Right lung (tissue), 10 donors: ENCODE measurements at places on chromosomes 2 and 18. TPM values are rescaled to one million over a fixed set of nuclear protein-coding genes. Genes with fewer than 3 reads are reported as not detected.

The MROH2A gene
- 0.59 TPM for polyA plus RNA-seq

The FBLN7 gene
- 11.8 TPM for polyA plus RNA-seq

The CFAP65 gene
- polyA plus RNA-seq, result 3.1 TPM

The CD207 gene
- polyA plus RNA-seq, result not detected

The CHST10 gene
- polyA plus RNA-seq, result 26.6 TPM

The CKAP2L gene
- 18.0 TPM for polyA plus RNA-seq

The LINC00305 gene
- not detected for polyA plus RNA-seq

GRCh38 chr2:131122496-131122895 lies 17.4 kb downstream of the PLEKHB2 start:
- no peak for DNase-seq

DNA sequence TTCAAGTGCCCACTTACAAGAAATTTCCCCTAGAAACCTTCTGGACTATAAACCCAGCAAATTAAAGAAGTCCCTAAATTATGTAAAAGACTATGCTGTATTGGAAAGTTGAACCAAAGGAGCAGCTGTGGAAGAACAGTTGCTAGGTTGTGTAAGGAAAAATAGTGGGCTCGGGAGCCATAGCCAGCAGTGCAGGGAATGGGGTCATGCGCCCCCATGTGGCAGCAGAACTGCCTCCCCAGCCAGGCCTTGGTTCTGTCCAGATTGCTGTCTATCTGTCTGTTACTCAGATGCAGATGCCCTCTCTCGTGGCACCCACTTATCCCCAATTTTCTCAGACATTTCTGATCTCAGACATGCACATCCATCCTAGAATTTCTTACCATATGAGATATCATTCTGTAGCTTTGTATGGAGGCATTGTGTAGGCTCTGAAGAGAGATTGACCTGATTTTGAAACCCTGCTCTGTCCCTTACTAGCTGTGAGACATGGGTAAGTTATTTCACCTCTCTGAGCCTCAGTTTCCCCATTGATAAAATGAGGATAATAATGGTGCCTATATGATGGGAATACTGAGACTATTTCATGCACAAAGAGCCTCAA lies 258.3 kb downstream of the SS18 start:
- peak; percentile 49 for DNase-seq

DNA sequence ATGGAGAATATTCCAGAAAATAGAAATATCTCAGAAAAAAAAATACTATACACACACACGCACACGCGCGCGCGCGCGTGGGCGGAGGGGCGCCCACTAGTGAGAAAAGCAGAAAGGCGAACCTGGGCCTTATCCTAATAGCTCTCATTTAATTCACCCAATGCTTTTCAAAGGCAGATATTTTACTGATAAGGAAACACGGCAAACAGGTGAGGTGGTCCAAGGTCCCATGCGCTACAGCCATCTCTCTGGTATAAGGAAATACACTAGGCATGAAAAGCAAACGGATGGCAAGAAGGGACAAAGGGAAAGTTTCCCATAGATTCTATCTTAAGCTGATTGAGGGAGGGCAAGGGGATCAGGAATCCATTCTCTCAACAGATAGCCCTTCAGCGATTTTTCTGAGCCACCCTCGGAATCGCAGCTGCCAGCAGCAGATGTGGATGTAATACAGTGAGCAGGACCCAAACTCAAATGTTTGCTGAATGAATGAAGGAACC lies 136.7 kb downstream of the TMEM247 start:
- DNase-seq, result peak; percentile 31

DNA sequence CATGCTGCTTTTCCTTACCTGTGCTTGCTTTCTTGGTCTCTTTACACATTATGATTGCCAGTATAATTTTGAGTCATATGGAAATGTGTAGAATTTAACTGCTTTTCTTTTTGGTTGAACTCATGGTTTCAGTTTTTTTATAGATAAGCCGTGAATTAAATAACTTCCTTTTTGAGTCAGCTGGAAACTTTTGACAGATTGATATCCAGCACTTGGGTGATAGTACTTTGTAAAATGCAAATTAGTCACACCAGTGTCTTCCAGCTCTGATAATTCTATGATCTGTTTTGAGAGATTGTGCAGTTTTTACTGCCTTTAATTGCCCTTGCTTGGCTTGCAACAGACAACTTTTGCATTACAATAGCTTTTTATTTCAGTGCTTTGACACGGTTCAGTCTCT lies 86.4 kb downstream of the NCOA1 start:
- DNase-seq, result no peak

DNA sequence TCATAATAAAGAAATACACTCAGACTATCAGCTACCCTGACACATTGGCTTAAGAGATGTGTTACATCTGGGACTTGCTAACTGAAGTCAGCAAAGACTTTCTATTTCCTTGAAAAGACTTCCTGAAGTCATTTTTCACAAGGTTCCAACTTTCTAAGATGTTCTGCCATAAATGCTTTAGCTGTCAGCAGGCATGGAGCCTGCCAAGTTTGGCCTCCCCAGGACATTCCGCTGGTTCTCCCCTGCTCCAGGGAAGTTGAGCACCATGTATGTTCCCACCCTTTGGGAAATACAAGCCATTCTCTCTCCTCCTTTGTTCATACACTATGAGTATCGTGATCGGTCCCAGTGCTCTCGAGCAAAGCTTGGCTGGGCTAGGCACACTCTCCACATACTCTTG lies 202.7 kb upstream of the CCDC68 start:
- DNase-seq, result no peak

- no peak for DNase-seq
Observed at GRCh38 chr2:46294176-46294836, 2.9 kb upstream of the EPAS1 start.

DNA sequence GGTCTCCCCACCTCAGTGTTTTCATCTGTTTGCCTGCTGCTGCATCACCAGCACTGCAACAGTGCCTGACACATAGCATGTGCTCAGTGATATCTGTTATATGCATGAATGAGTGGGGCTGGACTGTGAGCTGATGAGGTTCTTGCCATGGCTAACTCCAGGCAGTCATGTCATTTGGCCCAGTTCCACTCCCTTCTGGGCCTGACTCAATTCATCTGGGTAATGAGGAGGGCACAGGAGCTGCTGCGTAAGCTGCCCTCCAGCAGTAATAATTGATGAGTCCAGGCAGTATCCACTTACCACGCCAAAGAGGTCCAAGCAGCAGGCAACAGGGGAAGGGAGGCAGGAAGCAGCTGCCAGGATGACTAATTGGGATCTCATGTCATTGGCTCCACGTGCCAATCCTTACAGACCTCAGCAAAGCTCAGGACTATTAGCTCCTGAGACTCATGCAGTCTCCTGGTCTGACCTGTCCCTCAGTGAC lies 34.1 kb upstream of the MAT2A start:
- DNase-seq, result no peak

DNA sequence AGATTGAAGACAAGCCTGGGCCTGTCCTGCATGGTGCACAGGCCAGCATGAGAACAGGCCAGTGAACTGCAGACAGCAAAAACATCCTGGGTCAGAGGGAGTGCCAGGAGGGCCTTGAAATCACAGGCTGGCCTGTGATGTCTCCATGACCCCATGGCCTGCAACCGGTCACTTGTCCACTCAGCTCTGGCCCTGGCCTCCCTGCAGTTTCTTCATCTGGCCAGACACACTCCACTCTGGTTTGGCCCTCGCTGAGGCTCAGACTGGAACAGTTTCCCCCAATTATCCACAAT lies 12.6 kb downstream of the CYRIA start:
- no peak for DNase-seq

DNA sequence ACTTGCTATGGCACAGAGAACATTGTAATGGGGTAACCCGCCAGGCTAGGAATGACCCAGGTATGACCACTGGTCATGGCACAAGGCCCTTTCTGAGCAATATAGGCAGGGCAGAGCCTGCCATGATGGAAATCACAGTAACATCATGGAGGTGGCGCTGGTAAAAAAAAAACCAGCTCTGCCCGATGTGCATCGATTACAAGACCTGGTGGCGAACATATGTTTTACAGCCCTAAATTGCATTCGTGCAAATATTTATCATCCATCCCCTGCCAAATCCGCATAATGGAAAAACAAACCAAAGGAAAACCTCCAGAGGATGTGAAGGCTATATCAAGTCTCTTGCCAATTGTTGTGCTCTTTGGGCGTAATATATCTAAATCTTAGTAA lies 60.6 kb downstream of the SEMA4F start:
- no peak for DNase-seq

- DNase-seq, result no peak
Observed at GRCh38 chr2:3182848-3183247, 194.8 kb downstream of the EIPR1 start.

DNA sequence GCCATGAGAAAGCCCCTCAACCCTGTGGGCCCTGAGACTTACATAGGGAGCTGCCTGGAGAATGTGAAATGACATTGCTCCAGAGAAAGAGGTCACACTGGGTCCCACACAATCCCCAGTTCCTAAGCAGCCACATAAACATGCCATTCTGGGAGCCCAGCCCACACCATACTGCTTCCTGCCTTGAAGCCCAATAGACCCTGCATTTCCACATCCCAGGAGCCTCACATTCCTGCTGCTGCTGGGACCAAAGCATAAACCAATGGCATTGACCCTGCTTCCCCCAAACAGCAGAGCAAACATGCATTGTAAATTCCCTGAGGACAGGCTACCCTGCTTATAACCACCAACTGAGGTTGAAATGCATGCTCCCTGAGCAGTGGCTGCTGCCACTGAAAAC lies 1117.6 kb upstream of the SLC39A10 start:
- no peak for DNase-seq

GRCh38 chr18:316393-316792 lies 48.5 kb upstream of the THOC1 start:
- no peak for DNase-seq

GRCh38 chr2:216932863-216933548 lies 73.1 kb upstream of the TNP1 start:
- no peak for DNase-seq

DNA sequence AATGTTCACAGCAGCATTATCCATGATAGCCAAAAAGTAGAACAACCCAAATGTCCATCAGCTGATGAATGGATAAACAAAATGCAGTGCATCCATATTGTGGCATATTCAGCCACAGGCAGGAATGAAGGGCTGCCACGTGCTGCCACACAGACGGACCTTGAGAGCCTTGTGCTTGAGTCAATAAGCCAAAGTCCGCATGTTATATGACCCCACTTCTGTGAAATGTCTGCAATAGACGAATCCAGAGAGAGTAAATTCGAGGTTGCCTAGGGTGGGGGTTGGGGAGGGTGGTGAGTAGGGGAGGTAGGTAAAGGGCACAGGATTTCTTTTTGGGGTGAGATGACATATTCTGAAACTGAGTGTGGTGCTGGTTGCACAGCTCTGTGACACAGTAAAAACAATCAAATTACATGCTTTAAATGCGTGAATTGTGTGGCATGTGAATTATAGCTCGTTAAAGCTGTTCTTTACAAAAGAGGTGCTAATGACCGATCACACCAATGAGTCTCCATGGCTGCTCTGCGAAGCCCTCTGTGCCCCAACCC lies 38.9 kb upstream of the LDLRAD4 start:
- DNase-seq, result no peak

GRCh38 chr2:60441800-60442199 lies 111.7 kb downstream of the BCL11A start:
- DNase-seq, result no peak

- no peak for DNase-seq
Observed at GRCh38 chr2:133012847-133013734, 343.1 kb upstream of the LYPD1 start.
